Glomerular endothelial cell (primary cell): ENCODE measurements at places on chromosomes 1 and 21. TPM values are rescaled to one million over a fixed set of nuclear protein-coding genes. Genes with fewer than 3 reads are reported as not detected.

Gene SPATA45
- total RNA-seq, result not detected in 2 replicates

Gene ARHGEF16
- 1.5 TPM in 2 replicates for total RNA-seq

Gene FOXD2
- total RNA-seq, result 0.10 and 0.18 TPM in 2 replicates

Gene HIVEP3
- 6.3 and 7.6 TPM in 2 replicates for total RNA-seq

GRCh38 chr1:106924360-106924759 lies 132.1 kb upstream of the PRMT6 start:
- no peak for DNase-seq

DNA sequence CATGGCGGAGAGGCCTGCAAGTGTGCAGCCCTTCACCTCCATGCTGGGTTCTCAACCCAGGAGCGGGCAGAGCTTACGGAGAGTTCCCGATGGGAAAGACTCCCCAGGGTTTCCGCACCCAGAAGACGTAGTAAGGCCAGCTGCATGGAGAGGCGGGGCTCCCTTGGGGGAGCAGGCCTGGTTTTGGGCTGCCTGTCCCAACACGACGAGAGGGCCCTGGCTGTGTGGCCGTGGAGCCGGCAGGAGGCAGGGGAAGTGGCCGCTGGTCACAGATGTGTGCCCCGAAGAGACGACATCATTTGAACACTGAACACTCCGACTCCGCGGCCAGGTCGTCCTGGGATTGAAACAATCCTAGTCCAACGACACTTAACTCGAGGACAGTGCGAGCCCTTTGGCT lies 57.0 kb downstream of the MORN1 start:
- DNase-seq, result no peak

DNA sequence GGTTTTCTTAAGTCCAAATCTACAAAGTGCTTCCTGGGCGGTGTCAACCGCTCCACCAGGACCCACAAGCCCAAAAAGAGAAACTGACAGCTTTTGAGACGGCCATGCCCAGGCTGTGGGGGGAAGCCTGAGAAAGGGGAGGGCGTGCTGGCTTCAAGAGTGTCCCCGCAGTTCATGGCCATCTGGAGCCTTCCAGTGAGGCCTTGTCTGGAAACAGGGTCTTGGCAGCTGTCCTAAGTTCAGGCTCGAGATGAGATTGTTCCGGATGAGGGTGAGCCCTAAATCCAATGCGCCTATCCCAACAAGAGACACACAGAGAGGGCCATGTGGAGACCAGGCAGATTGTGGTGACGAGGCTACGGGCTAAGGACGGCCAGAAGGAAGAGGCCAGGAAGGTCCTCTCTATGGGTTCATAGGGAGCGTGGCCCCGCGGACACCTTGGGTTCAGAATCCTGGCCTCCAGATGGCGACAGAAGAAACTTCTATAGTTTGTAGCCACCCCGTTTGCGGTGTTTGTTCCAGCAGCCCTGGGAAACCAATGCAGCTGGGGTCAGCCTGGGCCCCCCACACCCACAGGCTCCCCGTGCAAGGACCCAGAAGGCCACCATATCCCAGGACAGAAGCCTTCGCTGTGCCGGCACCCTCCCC lies 70.2 kb downstream of the ARHGEF16 start:
- DNase-seq, result no peak

DNA sequence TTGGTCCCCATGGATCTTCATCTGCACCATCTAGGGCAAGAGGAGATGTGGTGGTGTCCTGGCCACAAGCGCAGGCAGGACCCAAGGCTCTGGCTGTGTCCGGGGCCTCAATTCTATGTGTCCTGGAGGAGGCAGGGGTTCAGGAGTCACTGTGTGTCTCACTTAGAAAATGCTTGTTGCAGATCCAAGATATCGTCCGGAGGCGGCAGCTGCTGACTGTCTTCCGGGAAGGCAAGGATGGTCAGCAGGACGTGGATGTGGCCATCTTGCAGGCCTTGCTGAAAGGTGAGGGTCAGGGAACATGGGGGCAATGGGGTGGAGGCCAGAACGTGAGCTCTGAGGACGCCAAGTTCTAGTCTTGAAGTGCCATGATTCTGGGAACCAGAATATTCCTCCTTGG lies 29.1 kb downstream of the TRPM2 start:
- DNase-seq, result no peak

- no peak for DNase-seq
These were observed 11.7 kb downstream of the UBE2G2 start for GRCh38 chr21:44789880-44790279.

DNA sequence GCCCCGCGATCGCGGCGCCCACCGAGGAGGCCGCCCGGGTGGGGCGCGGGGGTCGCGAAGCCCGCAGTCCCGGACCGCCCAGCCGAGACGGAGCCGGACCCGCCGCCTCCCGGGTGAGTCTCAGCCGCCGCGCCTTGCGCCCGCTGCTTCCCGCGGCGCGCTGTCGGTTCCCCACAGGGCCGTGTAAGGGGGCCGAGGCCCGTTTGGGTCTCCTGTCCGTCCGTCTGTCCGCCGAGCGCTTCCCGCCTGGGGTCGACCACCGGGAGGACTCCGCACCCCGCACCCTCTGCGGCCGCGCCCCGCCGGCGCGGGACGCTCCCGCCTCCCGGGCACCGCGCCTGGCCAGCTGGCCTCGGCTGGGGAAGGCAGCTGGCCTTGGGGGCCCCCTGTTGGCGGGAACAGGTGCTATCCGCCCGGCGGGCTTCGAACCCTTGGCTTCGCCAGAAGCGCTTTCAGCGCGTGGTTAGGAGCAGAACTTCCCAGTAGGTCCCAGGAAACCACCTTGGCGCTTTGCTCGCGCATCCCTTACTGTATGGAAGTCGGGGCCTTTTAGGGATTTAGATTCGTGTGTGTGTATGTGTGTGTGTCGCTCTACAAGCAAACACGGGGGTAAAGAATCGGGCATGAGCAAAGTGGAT lies 414 bp downstream of the TMEM51 start:
- DNase-seq, result no peak

GRCh38 chr1:116720364-116721038 lies 33.7 kb upstream of the CD2 start:
- no peak for DNase-seq

- no peak for DNase-seq
These were observed 39.5 kb upstream of the CYP4X1 start for GRCh38 chr1:46983830-46984586.

- no peak for DNase-seq
These were observed 64.2 kb upstream of the CYYR1 start for GRCh38 chr21:26637201-26637745.

GRCh38 chr1:85576266-85576641 lies 4.3 kb upstream of the CCN1 start:
- DNase-seq, result no peak

DNA sequence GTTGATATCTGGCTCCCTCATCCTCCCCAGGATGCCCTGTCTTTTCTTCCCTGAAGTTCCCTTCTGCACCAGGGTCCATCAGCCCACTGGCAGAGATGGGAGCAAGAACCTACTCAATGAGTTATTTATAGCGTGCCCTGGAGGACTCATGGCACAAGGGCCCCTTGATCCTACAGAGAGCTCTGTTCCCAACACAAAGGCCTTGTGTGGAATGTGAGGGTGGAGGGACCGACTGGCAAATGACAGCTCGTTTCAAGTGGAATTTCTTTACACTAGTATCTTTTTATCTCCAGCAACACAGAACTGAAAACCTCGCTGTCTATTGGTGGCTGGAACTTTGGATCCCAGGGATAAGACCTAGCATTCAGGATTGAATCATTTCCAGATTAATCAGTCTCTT lies 22.4 kb downstream of the CHI3L2 start:
- no peak for DNase-seq

DNA sequence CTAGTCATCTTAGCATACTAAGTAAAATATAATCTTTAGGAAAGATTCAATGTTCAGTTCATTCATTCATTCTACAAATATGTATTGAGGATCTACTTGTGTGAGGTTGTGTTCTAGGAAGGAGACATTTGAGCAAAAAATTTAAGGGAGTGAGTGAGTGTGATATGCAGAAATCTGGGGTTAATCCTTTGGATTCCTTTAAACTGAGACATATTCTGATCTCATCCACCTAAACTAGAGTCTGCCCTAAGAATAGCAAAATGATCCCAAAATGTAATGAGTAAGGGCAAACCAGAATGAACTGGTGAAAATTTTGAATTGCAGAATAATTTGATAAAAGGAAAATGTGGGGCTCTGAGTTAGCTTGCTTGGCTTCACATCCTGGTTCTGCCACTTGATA lies 8.6 kb downstream of the UBE2U start:
- DNase-seq, result no peak

DNA sequence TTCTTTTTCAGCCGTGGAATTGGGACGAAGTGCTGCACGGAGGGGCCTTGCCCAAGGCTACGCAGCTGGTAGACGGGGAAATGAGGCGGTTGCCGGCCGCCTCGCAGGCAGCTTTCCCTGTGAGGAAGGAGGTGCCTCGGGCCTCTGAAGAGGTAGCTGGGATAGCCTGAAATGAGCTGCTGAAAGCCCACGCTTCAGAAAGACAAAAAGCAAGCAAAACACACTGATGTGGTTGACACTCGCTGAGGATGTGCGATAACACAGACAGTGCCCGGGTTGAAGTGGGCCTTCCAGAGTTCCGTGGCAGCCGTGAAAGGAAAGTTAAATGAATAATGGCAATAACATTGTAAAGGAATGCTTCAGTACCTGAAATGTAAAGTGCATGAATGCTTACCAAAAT lies 47.2 kb downstream of the S1PR1 start:
- DNase-seq, result no peak

GRCh38 chr21:46454634-46455390 lies 3.9 kb upstream of the DIP2A start:
- no peak for DNase-seq

- DNase-seq, result no peak
These were observed 346.0 kb downstream of the LMX1A start for GRCh38 chr1:165010418-165011070.

GRCh38 chr1:247482747-247483146 lies 24.8 kb upstream of the OR2B11 start:
- no peak for DNase-seq

- DNase-seq, result no peak
These were observed 13.4 kb upstream of the FAM43B start for GRCh38 chr1:20538760-20539551.

- DNase-seq, result no peak
These were observed 5.1 kb upstream of the LHX9 start for GRCh38 chr1:197911857-197912696.
